ENCODE measurements at places on chromosomes 13 and 19.

GRCh38 chr19:47444388-47444821 is 25.1 kb upstream of the MEIS3 start:
- DNase-seq: no peak

GRCh38 chr13:46374710-46375109 is 12.3 kb downstream of the RUBCNL start:
- no peak for DNase-seq

DNA sequence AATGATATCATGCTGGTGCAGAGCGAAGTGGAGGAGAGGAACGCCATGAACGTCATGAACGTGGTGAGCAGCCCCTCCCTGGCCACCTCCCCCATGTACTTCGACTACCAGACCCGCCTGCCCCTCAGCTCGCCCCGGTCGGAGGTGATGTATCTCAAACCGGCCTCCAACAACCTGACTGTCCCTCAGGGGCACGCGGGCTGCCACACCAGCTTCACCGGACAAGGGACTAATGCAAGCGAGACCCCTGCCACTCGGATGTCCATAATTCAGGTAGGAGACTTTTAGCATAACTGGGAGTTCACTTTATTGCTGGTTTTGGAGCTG is 3.3 kb downstream of the PCDH17 start:
- no peak for DNase-seq

GRCh38 chr19:916645-917322 is 349 bp upstream of the KISS1R start:
- DNase-seq: no peak

DNA sequence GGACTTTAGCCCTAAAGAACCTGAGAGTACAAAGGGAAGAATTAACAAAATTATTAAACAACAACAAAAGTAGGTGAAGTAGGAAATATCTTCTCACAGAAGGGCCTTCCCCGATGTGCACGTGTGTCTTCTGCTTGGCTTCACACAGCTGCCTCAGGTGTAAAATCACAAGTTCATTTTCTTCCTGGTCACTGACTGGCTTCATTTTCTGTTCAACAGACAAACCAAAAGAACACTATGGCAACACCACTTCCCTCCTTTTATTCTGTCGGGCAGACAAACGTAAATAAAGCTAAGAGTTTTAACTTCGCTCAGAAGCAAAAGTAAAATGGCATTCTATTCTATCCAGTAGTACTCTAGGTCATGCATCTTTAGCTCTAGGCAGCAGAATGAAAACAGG is 140.9 kb downstream of the TBC1D4 start:
- DNase-seq: no peak

GRCh38 chr19:6238643-6239281 is 41.0 kb downstream of the MLLT1 start:
- DNase-seq: no peak

GRCh38 chr13:45122941-45123340 is 2.6 kb downstream of the GTF2F2 start:
- no peak for DNase-seq

- no peak for DNase-seq
Observed at GRCh38 chr13:40505196-40505595, 161.2 kb downstream of the FOXO1 start.

DNA sequence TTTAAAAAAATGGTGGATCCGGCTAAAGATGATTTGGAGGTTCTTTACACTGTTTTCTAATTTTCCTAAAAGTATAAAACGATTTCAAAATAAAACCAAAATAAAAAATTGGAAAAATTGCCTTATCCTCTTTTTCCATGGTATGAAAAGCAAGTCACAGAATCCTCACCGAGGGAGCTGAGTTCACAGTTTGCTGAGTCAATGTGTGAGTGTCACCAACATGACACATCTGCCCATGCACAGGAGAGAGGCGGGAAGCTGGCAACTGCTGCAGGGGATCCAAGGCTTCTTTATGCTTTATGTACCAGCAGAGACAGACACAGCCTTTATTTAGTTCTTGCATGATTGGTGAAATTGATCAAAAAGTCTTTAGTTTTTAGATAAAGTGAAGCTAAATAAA is 157.8 kb downstream of the TNFSF13B start:
- no peak for DNase-seq

DNA sequence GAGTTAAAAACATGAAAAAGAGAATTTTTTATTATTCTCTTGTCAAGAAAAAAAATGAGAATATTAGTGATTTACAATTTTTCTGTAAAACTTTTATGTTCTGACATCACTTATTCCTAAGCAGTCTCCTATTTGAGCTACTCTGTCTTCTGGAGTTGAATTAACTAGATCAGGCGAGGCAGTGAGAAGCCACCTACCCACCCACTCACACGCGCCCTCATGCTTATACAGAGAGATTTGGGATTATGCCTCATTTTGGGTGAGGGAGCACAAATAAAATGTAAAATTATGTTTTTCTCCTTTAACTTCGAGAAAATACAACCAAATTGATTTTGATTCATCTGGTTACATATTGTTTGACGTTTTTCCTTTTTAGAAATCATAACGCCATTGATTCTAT is 424.5 kb downstream of the ITGBL1 start:
- no peak for DNase-seq

DNA sequence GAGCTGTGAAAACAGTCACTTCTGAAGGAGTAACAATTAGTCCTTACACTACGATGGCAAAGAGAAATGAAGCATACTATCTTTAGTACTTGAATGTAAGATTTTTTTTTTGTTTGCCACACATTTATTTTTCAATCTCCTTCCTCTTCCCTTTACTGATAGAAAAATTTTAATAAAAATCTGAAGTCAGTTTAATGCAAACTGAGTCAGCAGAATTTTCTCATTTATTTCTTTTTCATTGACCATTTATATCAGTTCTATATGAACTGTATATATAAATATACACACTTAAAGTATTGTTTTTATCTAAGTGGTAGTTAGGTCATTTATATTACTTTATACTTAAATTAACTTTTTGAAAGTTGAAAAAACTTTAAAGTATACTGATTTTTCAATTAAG is 1009.1 kb upstream of the SPRY2 start:
- DNase-seq: no peak

DNA sequence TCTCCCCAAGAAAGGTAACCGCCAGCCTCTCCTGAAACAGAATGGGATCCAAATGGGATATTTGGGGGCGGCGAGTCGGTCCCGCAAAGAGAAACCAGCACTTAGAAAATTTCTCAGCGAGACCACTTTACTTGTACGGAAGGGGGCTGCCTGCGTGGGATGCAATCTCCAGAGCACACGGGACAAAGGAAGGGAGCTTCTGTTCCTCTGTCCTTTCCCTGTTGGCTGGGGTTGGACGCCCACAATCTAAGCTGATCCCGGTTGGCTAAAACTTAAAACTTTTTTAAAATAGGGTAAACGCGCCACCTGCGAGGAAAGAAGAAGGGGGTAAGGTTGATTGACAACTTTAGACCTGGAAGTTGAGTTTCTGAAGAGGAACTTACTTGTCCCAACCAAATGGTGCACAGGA is 826 bp upstream of the BSG start:
- DNase-seq: no peak

- no peak for DNase-seq
Observed at GRCh38 chr13:68851026-68851425, 1256.6 kb upstream of the ATXN8OS start.

- DNase-seq: no peak
Observed at GRCh38 chr13:41833201-41833600, 127.7 kb downstream of the VWA8 start.

DNA sequence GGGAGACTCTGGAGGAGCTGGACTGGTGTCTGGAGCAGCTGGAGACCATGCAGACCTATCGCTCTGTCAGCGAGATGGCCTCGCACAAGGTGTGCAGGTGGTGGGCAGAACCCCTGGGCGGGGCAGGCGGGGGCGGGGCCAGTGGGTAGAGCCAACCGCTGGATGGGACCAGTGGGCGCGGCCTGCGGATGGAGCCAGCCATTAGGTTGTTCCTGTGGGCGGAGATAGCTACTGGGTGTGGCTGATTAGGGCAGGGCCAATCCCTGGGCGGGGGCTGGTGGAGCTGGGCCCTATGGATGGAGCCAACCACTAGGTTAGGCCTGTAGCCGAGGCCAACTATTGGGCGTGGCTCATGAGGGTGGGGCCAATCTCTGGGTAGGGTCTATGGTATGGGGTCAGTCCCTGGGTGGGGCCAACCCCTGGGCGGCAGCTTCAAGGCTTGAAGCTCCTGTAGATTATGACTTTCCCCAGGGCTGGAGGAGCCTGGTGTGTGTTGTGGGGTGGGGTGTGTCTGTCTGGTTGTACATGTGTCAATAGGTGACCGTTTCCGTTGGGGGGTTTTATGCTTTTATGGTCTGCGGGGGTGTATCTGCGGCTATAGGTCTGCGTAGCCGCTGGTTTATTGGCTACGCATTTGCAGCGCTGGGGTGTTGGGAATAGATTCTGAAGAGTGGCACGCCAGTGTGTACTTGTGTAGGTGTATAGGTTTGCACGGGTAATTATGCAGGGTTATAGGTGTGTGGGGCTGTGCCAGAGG is 30.7 kb downstream of the PDE4A start:
- DNase-seq: no peak

GRCh38 chr19:5149932-5150901 is 181.3 kb downstream of the KDM4B start:
- no peak for DNase-seq

- DNase-seq: no peak
Observed at GRCh38 chr13:106657104-106657503, 89.2 kb upstream of the ARGLU1 start.

DNA sequence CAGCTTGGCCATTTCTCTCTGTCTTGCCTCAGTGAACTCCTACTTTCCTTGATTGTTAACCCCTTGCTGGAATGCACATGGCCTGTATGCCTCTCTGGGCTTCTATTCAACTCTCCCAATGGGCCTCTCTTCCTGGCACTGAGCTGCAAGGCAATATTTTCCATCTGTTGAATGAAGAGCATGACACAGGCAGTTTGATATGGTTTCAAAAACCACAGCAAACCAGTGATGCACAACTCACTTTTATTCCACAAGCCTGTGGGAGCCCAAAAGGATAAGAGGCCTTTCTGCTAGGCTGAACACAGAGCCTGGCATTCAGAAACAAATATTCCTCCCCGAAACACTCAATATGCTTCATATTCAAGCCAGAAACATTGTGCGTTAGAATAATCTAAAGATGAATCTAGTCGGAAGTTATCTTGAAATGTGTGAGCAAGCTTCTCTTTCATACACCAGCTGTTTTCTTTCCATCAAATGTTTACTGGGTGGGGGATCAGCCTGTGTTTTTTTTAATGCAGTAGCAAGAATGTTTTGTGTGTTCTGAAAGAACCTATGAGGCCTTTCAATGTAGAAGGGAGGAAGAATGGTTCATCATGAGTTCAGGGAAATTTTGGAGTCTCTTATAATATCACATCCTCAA is 443.1 kb upstream of the SPRY2 start:
- DNase-seq: no peak

DNA sequence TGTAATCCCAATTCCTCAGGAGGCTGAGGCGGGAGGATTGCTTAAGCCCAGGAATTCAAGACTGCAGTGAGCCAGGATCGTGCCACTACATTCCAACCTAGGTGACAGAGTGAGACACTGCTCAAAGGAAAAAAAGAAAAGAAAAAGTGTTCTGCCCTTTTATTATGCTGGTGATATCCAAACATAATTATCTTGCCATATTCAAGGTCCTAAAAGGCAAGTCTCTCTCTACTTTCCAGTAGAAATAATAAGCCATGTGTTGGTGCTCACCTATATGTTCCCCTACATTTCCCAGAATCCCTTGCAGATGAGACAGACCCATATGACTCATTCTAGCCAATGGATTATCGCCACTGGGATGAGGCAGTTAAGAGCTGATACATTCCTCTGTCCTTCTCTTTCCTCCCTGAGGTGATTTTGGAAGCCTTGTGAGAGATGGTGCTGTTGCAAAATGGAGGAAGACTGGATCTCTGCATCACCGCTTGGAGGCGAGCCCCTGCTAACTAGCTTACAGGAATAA is 58.3 kb upstream of the MRI1 start:
- DNase-seq: no peak

DNA sequence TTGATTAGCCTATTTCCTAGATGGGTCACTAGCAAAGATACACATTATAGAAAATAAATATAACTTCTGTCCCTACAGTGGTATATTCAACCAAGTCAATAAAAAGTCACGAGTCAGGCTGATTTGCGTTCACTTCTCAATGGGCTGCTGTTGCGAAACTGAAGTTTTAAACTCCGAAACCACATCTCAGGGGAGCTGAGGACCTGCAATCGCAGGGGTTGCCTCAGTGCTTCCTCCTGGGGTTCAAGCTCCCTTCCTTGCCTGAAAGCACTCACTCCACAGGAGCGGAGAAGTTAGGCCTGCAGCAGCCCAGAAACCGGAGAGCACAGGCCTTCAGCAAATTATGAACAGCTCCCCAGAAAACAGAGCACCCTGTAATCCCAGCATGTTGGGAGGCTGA is 39.6 kb downstream of the RAB20 start:
- DNase-seq: no peak

DNA sequence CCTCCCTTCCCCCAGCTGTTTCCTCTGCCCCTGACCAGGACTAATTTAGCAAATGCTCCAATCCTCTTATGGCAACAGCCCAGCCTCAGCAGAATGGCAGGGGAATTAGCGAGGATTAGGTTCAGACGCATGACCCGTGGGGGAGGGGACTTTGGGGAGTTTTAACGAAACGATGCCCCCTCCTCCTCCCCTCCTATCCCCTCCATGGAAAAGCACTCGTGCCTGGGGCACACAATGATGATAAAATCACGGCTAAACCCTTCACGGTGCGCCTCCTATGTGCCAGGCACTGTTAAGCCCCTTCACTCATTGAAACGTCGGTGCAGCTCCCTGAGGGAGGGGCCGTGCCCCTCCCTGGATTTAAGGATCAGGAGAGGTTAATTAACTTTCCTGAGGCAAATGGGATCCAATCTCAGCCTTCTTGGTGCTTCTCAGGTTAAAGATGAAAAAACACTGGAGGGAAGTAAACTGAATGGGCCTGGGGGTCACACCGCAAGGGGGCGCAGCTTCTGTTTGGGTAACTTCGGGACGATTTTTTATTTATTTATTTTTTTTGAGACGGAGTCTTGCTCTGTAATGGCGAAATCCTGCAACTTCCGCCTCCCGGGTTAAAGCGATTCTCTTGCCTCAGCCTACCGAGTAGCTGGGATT is 10.1 kb upstream of the TPRX2 start:
- no peak for DNase-seq

- no peak for DNase-seq
Observed at GRCh38 chr19:19581391-19581790, 37.1 kb downstream of the PBX4 start.

GRCh38 chr19:10624585-10624984 is 768 bp upstream of the SLC44A2 start:
- no peak for DNase-seq

- DNase-seq: no peak
Observed at GRCh38 chr19:40659566-40659965, 30.9 kb downstream of the NUMBL start.

- no peak for DNase-seq
Observed at GRCh38 chr13:44308352-44308751, 65.3 kb upstream of the SERP2 start.

GRCh38 chr19:3006075-3006767 is 22.9 kb downstream of the TLE2 start:
- DNase-seq: no peak

Measured in HS-5 (cell line).